Naive thymus-derived CD8-positive, alpha-beta T cell (primary cell): ENCODE measurements at places on chromosomes 3 and 15. TPM values are rescaled to one million over a fixed set of nuclear protein-coding genes. Genes with fewer than 3 reads are reported as not detected.

DNA sequence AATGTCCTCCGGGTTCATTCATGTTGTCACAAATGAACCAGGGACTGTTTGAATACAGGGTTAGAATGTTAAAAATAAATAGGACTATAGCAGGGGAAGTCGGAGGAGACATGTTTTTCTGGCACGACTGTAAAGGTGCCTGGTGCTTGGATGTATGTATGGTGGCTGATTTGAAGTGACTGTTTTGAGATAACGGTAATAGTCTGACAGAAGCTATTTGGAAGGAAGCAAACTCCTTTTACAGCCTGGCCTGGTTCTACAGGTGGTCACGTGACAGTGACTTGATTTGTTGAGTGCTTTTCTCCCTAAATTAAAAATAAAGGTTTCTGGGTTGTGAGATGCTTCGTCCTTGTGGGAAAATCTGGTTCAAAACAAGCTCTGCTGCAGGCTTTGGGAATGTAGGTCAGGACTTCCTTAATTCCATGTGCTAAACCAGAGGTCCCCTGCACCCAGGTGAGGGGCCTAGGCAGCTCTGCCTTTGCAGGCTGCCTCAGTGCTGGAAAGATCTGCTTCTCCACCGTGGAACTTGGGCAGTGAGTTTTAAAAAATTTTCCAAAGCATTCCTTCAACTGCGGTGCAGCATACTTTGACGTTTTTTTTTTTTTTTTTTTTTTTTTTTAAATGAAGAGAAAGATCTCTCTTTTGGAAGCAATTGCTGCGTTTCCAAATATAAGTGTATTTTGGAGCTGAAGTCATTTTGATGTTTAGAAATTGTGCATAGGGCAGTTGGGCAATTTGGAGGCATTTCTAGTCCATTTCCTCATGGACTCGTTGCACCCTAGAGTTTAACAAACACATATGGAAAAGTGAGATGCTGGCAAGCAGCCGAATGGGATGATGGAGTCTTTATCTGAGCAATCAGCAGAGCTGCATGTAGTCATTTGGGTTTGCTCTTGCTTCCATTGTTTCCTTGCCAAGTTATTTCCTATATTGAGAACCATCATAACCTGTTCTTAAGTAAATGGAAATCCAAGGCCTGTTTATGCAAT is 30.9 kb downstream of the ITPR1 start:
- no peak for DNase-seq

Gene ADGRG7
- not detected for polyA plus RNA-seq

Gene GATA2
- not detected for polyA plus RNA-seq

DNA sequence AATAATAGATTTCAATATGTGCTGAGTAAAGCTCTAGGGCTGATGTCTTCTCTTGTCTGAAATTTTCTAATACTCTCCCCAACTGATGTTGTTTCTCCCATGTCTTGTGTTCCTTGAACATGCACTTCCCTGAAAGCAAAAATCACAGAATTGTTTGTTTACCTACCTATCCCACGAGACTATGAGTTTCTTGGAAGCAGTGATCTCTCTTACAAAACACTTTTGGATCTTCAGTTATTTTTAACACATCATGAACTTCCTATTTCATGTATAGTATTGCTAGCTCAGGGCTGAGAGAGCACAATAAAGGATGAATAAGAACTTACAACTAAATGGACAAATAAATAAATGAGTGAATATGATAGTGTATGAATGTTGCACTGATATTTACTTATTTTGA is 365.0 kb downstream of the ROBO2 start:
- no peak for DNase-seq

Gene PP2D1
- 0.34 TPM for polyA plus RNA-seq
